ENCODE measurements at places on chromosomes 6 and 20.

DNA sequence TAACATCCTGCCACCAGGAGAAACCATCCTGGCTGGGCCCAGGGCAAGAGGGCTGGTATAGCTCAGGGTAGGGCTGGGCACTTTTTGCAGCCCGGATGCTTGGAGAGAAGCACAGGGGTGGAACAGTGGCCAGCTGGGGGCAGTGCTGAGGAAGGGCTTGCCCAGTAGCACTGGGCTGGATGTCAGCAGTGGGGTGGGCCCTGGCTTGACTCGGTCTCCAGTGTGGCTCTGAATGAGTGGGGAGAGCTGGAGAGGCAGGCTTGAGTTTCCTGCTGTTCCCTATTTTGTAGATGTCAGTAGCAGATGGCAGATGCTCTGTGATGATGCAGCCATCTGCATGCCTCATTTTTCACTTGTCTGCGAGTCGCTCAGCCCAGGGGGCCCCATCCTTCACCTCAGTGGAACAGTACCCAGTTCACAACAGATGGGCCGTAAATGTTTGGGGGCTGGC is 56.3 kb upstream of the TULP1 start:
- DNase-seq: peak; percentile 7

- no peak for DNase-seq
Observed at GRCh38 chr6:114382406-114382805, 39.6 kb upstream of the HS3ST5 start.

DNA sequence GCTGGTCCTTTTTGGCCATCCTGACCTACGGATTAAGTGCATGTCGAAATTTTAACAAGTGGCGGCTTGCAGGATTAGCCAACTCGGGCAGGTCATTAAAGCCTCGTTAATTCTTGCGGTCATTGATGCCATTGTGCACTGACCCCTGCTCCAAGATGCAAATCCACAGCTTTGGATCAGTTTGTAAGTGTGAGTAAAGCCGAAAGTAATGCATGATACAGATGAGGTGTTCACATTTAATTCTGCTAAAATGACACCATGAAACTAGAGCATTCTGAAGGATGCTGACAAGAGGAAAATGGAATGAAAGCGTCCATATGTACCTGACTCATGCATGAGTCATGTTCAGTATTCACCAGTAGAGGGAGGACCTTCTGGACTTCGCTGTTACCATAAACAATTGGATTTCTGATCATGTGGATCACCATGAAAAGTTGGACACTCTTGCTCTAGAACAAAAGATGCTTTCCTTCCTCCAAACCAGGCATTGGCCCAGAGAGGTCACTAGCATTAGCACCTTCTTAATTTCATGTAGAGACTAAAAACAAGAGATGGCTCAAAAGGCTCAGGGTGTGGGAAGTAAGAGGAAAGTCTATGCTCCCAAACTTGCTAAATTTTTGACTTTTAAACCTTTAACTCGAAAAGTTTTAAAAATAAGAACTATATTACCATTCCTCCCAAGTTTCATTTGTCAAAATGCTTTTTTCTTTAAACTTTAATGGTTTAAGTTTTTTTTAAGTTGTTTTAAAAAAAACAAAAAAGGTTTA is 48.0 kb downstream of the MUC22 start:
- DNase-seq: peak; percentile 93

DNA sequence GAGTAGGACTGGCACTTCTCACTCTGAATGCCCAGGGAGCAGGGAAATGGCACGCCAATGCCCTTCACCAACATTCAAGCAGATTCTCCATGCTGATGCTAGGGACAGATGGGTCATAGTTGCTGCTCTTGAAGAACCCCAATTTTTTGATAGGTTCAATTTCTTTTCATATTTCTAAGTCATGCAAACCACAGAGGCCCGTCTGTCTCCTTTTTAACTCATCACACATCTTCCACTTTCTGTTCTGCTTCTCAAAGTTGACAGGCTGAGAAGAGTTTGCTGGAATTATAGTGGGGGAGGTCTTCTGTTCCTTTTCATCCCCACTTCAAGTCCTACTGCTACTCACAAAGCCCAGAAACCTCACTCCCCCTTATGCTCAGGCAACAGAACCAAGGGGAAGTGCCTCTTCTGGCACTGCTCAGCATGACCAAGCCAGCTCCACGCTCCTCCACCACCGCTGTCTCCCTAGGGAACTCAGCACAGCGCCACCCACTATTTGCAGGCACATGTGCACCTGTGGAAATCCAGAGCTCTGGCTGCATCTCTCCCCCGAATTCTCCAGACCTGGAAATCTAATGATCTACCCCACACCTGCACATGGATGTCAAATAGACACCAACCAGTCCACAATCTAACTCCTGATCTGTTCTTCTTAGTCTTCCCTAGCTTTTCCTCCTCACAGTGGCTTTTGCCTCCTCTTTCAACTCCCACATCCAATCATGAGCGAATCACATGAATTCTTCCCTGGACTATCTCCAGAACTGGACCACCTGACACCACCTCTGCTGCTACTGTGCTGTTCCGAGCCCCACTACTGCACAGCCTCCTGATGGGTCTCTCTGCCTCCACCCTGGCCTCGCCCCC is 10.7 kb downstream of the ZBTB24 start:
- no peak for DNase-seq

GRCh38 chr20:23629017-23629541 is 8.7 kb downstream of the CST3 start:
- DNase-seq: peak; percentile 96

DNA sequence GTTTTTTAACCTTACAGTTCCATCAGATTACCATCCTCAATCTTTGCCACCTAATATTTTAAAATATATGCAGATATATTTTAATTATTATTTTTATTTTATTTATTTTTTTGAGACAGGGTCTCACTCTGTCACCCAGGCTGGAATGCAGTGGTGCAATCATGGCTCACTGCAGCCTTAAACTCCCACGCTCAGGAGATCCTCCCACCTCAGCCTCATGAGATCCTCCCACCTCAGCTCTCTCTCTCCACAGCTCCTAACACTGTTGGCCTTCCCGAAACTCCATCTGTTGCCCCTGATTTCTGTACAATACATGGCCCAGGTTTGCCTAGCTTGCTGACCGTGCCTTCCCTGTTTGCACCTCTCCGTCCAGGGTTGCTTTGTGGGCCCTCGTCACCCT is 4.4 kb upstream of the TAB2 start:
- no peak for DNase-seq

- no peak for DNase-seq
Observed at GRCh38 chr20:43682446-43682845, 15.5 kb downstream of the MYBL2 start.

GRCh38 chr6:51594981-51595380 is 492.4 kb downstream of the PKHD1 start:
- no peak for DNase-seq

DNA sequence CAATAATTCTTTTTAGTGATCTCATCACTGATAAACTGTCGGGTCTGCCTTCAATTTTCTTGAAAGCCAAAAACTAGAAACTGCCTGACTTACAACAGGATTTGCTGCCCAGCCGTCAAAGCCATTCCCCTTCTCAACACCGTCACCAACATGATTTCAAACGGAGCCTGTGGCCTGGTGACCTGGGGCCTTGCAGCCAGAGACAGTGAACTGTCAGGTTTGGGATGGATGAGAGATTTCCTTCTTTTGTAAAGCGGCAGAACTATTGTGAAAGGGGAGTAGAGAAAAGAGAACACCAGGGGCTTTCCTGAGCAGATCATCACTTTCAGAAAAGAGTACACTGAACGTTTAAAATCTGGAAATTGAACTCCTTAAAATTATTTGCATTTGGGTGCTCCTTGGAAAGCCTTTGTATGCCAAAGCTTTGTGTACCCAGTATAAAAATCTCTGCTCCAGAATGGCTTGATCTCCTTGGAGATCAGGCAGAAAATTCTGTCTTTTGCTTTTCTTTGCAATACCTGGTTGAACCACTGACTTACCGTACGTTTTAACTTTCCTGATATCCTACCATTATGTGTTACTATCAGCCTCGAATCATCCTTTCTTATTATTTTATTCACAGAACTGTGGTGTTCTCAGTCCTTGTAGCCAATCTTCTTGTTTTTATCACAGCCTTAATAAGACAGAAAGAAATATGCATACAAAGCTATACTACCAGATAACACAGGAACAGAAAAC is 125.2 kb downstream of the PACRG start:
- DNase-seq: no peak
